ENCODE measurements at places on chromosomes 6 and 20. TPM values are rescaled to one million over a fixed set of nuclear protein-coding genes. Genes with fewer than 3 reads are reported as not detected.

Gene TRIM10
- total RNA-seq: not detected

Gene ERVFRD-1
- total RNA-seq: not detected

- no peak overlapping the region for H3K27ac ChIP-seq
- H3K4me3 ChIP-seq: no peak overlapping the region
- H3K4me1 ChIP-seq: peaks cover 7% of the 10 kb centered on the region
- peaks cover 16% of the 10 kb centered on the region for H3K27me3 ChIP-seq
Observed at GRCh38 chr6:168212362-168212761, 107.2 kb downstream of the DACT2 start.

- H3K36me3 ChIP-seq: no peaks in the 10 kb centered on the region
- H3K27me3 ChIP-seq: no peaks in the 10 kb centered on the region
- DNase-seq: no peak
- H3K4me3 ChIP-seq: no peak overlapping the region
- H3K4me1 ChIP-seq: peaks cover 26% of the 10 kb centered on the region
Observed at GRCh38 chr6:17971128-17972073, 16.0 kb downstream of the KIF13A start.

DNA sequence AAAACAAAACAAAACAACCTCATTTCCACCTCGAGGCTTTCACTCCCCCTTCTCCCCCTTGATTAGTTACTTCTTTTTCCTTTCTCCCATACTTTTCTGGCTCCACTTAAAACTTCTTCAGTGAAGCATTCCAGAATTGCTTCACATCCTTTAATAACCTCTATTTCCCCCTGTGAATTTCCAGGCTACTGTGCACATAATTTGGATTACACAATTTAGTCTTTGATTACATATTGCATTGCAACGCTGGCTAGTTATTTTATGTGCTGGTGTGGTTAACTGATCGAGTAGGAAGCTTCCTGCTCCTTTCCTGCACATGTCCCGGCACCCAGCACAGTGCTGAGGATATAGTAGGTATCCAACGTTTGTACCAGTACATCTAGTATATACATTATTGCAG, 28.1 kb upstream of the EEF1E1 start:
- no peaks in the 10 kb centered on the region for H3K36me3 ChIP-seq
- no peak for DNase-seq
- H3K4me1 ChIP-seq: no peaks in the 10 kb centered on the region
- peaks cover 2% of the 10 kb centered on the region for H3K27me3 ChIP-seq

DNA sequence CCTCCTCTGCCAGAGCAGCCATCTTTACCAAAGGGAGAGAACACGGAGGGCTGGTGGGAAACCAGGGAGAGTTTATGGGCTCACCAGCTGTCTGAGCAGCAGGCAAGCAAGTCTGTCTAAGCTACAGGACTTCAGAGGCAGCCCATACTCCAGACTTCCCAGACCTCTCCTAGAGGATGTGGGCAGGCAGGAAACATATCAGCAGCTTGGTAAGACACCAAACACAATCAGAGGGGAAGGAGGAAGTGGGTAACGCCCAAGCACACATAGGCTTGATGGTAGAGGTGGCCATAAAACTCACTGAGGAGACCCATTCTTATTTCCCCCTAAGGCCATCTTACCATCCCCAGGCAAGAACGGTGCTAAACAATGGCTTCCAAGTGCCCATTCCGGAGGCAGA, 143.1 kb upstream of the ARID1B start:
- peaks cover 2% of the 10 kb centered on the region for H3K27me3 ChIP-seq
- DNase-seq: no peak
- no peak overlapping the region for H3K27ac ChIP-seq
- H3K4me1 ChIP-seq: peaks cover 17% of the 10 kb centered on the region
- H3K4me3 ChIP-seq: no peak overlapping the region

- H3K4me1 ChIP-seq: no peaks in the 10 kb centered on the region
- H3K4me3 ChIP-seq: no peak overlapping the region
- no peaks in the 10 kb centered on the region for H3K36me3 ChIP-seq
- peaks cover 1% of the 10 kb centered on the region for H3K27me3 ChIP-seq
- no peak overlapping the region for H3K27ac ChIP-seq
Observed at GRCh38 chr6:63352544-63353285, 32.9 kb upstream of the LGSN start.

All from glutamatergic neuron (in vitro differentiated cells).